Left colon (tissue), 2 donors: ENCODE measurements at places on chromosomes 6 and 20. TPM values are rescaled to one million over a fixed set of nuclear protein-coding genes. Genes with fewer than 3 reads are reported as not detected.

- DNase-seq, result peak; percentile 85
These were observed 50.1 kb downstream of the CYP24A1 start for GRCh38 chr20:54123587-54124180.

DNA sequence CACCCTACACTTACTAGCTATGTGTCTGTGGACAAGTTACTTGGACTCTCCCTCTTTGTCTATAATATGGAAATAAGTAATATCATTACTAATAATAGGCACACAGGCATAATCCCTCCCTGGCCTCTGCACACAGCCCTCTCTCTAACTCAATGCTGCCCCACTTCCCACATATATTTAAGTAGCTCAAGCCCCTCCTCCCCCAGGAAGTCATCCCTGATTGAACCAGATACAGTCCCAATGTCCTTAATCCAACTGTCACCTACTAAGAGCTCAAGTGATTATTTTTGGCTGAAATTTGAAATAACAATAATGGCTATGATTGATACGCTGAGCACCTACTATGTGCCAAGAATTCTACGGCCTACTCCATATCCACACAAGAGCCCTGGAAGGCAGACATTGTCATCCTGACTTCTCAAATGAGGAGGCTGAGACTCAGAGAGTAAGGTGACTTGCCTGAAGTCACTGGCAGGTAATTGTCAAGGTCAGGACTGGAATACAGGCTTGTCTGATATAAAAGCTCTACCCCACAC, 29.4 kb downstream of the MRPL14 start:
- no peak for DNase-seq

DNA sequence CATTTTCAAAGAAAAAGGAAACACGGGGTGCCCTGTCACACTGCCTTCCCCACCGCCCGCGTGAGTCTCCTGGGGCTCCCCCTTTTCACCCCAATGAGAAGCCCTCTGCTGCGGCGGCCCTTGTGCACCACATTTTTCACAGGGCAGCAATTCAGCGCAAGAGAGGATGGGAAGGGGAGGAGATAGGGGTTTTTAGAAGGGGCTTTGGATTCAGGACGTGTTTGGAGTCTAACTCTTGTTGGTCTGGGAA, 726 bp upstream of the ARFGEF3 start:
- no peak for DNase-seq

- no peak for DNase-seq
These were observed 31.3 kb upstream of the SLCO4A1 start for GRCh38 chr20:62611012-62611411.

- DNase-seq, result no peak
These were observed 185.6 kb downstream of the GJA10 start for GRCh38 chr6:90079560-90080490.

- DNase-seq, result no peak
These were observed 215.4 kb downstream of the TBC1D7 start for GRCh38 chr6:13112921-13113320.

- no peak for DNase-seq
These were observed 7.1 kb upstream of the TSPYL1 start for GRCh38 chr6:116286773-116287358.

DNA sequence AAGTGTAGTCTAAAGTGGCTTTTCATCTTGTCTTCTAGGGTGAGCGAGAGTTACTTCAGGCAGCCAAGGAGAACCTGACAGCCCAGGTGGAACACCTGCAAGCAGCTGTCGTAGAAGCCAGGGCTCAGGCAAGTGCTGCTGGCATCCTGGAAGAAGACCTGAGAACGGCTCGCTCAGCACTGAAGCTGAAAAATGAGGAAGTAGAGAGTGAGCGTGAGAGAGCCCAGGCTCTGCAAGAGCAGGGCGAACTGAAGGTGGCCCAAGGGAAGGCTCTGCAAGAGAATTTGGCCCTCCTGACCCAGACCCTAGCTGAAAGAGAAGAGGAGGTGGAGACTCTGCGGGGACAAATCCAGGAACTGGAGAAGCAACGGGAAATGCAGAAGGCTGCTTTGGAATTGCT, 27.1 kb downstream of the C20orf173 start:
- no peak for DNase-seq

DNA sequence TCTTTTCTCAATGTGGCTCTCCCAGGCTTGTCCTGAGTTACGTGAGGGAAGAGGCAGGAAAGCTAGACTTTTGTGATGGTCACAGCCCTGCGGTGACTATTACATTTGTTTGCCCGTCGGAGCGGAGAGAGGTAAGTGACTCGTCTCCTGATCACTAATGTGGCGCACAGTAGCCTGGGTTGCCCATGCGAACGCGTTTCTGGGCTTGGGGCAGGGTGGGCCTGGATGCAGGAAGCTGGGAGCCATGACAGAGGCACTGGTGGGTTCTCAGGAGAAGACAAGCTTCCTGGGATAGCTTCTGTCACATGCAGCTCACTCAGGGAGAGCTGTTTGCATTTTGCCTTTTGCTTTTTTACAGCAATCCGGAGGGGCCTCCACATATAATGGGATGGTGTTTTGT, 60.6 kb downstream of the IGF2R start:
- no peak for DNase-seq

- DNase-seq, result no peak
These were observed 714.0 kb downstream of the MAFB start for GRCh38 chr20:39974966-39975501.

GRCh38 chr6:43766500-43766853, 3.5 kb upstream of the VEGFA start:
- peak; percentile 10 for DNase-seq

DNA sequence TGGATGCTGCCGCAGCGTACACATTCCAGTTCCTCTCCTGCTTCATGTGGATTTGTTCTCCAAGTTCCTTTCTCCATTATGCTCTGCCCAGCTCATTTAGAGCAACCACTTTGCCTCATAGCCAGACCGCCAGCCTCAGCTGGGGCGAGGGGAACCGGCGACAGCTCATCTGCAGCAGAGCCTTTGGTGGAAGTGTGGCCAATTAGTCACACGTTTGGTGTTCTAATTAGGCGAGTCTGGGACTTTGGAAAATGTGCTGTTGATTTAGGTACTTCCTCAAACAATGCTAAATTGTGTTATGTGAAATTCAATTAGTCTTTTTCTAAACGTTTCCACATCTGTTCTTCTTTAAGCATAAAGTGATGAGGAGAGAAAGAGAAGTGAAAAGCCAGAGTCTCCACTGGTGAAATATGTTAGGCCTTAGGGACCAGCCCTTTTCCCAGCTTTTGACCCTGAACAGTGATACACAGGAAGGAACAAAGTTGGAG, 217.9 kb downstream of the TBX18 start:
- no peak for DNase-seq

DNA sequence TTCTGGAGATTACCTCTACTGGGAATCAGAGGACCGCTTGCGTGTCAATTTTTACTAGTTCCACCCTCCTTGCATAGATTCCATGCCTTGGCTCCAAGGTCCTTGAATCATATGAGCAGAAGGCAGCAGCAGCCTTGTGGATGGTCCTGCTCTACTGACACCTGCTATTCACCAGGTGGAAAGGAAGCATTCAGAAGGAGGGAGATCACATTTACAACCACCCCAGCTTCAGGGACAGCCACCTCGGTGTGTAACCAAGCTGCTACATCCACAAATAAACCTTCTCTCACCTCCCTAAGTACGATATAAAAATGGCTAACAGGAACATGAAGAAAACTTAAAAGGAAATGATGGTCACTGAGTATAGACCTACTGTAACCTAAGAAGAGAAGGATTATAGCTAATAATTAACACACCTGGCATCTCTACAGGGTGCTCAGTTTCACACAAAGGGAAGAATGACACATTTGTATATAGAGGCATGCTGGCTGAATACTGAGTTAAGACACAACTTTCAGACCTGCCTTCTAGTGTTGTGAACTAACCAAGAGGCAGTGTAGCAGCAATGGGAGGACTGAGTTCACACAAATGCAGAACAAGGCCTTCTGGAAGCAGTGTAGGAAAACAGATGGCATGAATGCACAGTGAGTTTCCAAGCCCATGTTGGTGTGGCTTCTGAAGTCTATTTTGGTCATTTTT, 46.3 kb upstream of the SRPK1 start:
- no peak for DNase-seq

GRCh38 chr20:47306755-47307370, 49.6 kb downstream of the ZMYND8 start:
- DNase-seq, result no peak

GRCh38 chr6:15713325-15713724, 50.5 kb upstream of the DTNBP1 start:
- DNase-seq, result no peak

DNA sequence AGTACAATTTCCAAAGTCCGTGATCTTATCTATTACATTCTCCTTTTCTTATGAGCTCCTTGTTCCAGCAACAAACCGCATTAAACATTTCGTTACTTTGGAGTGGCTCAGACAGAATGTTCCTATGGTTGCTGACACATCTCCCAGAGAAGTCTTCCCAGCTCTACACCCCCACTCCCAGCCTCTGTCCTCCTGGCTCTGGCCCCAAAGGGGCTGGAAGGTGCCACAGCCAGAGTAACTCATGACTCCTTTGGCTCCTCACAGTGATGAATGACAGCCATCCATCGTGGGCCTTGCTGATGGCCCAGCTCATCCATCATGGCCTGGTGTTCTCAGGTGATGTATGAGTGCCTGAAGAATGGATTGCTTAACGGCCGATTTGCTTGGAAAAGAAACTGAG, 203.0 kb downstream of the DHX35 start:
- DNase-seq, result no peak

DNA sequence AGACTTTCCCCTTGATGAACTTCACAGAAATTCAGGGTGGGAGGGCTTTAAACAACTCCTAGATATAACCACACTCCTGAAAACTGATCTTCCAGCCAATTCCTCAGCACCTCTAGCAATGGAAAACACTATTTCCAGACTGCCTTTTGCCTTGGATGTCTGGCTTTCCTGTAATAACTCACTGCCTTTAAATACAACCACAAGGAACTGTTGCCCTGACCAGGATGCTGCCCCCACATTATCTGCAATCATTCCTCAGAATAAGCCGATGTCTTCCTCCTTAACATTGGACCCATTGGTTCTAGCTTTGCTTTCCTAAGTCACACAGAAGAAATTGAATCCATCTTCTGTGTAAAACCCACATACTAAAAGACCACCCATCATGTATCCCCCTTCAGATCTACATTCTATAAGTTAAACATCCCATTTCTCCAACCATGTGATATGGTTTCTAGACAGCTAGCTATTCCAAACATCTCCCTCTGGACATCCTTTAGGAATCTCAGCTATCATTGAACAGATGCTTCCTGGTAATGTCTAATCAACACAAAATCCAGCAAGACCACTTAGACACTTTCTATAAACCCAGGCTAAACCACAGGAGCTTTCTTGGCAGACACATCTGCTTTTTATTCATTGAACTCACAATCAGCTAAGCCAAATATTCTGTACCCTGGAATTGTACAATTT, 95.9 kb upstream of the KCNQ5 start:
- DNase-seq, result no peak

DNA sequence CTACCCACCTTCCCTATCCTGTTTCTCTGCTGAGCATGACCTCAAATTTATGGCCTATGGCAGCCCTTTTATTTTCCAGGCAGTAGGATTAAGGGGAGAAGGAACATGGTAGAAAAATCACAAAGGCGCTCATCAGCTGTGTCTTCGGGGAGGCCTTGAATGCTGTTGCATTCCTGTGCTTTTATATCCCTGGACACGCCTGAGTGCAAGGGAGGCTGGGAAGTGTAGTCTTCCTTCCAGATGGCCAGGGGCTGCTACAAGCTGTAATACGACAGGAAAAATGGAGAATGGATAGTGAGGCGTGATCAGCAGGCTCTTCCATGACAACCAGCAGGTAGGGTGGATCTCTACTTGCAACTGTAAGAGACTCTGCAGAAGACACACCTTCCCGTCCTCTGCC, 210.9 kb upstream of the GGTLC1 start:
- no peak for DNase-seq

DNA sequence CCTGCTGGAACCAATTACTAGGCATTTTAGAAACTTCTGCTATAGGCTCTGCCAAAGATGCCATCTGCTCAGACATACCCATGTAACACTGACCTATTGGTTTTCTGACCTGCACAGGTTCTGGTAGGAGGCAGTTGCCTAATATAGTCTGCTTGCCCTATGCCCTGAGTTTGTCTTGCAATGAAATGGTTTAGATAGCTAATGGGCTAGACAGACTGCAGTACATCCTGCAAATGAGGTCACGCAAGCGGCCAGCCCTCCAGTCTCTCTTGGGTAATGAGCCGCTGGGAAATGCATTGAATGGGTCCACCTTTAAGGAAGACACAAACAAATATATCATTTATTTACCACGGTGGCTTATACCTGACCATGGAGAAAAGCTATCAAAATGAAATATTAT, 90.6 kb upstream of the B3GAT2 start:
- DNase-seq, result no peak

DNA sequence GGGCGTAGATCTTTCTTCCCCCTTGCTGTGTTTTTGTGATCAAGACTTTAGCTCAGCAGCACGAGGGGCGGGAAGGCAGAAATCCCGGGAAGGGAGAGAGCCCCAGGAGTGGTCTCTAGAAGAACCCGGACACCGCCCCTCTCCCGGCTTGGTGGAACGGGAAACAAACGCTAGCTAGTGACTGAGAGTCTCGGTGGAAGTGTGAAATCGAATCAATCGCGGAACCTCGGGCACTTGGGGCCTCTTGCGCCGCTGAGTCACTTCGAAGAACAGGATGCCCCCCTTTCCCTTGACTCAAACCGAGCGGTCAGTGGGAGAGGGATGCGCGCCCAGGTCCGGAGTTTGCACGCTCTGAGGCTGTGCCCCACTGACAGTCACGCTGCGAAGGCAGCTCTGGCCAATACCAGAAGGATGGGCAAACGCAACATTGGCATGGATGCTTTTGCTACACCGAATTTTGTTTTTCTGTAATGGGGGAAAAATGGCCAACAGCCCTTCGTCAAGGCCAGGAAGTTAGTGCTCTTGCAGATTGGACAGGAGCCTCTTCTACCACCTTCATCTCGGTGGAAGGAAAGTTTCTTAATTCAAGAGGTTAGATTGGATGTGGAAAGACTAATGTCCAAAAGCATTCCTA, 1.6 kb upstream of the OLIG3 start:
- DNase-seq, result no peak

- DNase-seq, result no peak
These were observed 488.0 kb upstream of the NOX3 start for GRCh38 chr6:155943635-155944034.

Gene RNF8
- 12.5 TPM for total RNA-seq

Gene TXLNB
- 0.14 TPM for total RNA-seq

Gene CD24
- 1,898 TPM for total RNA-seq

Gene RBM24
- total RNA-seq, result 3.2 TPM

Gene RAD21L1
- not detected for total RNA-seq

Gene PPIL6
- total RNA-seq, result 2.0 TPM

Gene ADTRP
- 124 TPM for total RNA-seq

Gene ANKRD66
- total RNA-seq, result not detected

Gene PAX1
- total RNA-seq, result not detected

Gene ABHD16B
- total RNA-seq, result not detected

Gene XKR7
- total RNA-seq, result 0.06 TPM

Gene ARFGEF3
- total RNA-seq, result 19.1 TPM

Gene HMGCLL1
- total RNA-seq, result 0.18 TPM
